Femur (tissue), 1 donor: ENCODE measurements at places on chromosomes 13 and 19.

GRCh38 chr19:29675650-29676186 is 10.5 kb downstream of the PLEKHF1 start:
- no peak for DNase-seq

- no peak for DNase-seq
Measured at GRCh38 chr13:79434556-79434955, 28.5 kb upstream of the RBM26 start.

GRCh38 chr19:18098891-18099622 is 1.5 kb downstream of the MAST3 start:
- DNase-seq: no peak

GRCh38 chr13:50131920-50132903 is 117.0 kb downstream of the KCNRG start:
- DNase-seq: no peak

DNA sequence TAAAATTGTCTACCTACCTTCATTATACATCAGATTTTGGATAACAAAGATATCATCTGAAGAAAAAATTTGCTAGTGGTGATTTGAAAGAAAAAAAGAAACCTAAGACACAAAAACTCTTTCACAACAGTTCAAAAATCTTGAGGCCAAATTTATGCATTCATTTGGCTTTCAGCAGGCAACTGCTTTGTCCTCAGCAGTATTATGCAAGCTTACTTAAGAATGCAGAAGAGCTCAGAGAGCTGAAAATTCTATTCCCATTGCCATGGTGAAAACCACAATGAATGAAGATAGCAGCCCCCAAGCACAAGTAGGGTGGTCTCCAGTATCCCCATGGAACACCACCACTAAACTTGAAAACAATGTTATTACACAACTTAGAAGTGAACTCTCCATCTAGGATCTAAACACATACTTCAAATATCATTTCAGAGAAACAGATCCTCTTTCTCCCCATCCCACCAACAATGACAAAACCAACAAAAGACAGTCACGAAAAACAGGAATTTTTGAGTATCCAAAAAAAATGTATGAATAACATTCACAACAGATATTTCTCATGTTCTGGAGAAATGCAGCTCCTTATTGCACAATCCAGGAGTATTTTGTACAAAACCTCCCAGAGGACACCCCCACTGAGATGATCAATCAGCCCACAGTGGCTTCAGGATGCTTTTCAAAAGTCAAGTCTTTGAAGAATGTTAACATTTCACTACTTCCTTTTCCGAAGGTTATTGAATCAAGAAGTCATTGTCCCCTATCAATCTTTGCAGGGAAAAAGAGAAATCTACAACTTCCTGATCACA is 192.7 kb downstream of the LHFPL6 start:
- no peak for DNase-seq

DNA sequence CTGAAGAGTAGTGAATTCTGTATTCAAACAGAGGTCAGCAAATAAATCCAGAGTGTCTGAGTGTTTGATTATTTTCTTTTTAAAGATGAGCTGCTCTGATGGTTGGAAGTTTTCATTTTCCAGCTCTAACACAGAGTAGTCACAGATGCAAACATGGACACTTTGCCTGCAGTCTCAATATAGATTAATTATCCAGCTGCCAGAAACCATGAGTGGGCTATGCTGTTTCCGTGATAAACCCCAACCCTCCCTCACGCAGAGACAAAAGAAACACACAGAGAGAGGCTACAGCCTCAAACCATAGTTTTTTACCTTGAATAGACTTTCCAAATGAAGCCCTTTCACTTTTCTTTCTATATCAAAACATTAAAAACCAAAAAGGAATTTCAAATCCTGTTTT is 884.7 kb downstream of the DIAPH3 start:
- no peak for DNase-seq

- no peak for DNase-seq
Measured at GRCh38 chr19:10866495-10866894, 4.9 kb upstream of the CARM1 start.

DNA sequence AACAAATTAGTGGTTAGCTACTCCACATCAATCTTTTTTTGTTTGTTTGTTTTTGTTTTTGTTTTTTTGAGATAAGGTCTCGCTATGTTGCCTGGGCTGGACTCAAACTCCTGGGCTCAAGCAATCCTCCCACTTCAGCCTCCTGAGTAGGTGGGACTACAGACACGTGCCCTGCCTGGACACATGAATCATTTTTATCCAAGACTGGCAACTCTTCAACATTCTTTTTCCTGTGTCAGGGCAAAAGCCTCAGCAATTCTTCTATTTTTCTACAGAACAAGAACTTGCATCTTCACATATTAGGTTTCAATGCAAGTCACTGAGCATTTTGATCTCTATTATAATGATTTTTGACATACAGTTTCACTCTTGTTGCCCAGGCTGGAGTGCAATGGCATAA is 76.8 kb upstream of the LRCH1 start:
- no peak for DNase-seq

DNA sequence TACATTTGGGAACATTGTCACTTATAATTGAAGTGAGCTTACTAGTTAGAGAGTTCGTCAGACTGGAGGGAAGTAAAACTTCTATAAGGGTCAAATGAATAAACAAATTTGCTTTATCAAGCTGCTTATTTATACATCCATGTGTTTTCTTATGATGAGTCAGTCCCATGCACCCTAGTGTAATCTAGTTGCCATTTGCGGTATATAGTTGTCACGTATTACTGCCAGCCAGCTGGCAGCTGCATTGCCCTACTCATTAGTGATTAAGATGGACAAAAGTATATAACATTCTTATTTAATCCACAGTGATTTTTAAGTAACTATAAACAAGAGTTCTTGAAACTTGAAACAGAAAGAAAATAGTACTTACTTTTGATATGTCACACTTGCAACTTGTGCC is 182.4 kb downstream of the GPC6 start:
- no peak for DNase-seq

GRCh38 chr19:31668921-31669320 is 319.7 kb upstream of the TSHZ3 start:
- DNase-seq: no peak

DNA sequence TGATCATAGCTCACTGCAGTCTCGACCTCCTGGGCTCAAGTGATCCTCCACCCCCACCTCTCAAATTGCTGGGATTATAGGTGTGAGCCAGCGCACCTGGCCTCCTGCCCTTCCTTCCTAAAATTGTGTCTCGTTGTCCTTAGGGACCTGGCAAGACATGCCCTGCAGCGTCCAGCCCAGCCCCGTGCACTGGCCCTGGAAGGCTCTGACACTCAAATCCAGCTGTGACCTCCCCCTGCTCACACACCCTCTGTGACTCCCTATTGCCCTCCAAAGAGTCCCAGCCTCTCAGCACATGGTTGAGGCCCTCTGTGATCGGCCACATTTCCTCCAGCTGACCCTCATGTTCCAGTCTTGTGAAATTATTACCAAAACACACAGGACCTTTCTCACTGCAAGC is 4.9 kb downstream of the MPV17L2 start:
- no peak for DNase-seq

DNA sequence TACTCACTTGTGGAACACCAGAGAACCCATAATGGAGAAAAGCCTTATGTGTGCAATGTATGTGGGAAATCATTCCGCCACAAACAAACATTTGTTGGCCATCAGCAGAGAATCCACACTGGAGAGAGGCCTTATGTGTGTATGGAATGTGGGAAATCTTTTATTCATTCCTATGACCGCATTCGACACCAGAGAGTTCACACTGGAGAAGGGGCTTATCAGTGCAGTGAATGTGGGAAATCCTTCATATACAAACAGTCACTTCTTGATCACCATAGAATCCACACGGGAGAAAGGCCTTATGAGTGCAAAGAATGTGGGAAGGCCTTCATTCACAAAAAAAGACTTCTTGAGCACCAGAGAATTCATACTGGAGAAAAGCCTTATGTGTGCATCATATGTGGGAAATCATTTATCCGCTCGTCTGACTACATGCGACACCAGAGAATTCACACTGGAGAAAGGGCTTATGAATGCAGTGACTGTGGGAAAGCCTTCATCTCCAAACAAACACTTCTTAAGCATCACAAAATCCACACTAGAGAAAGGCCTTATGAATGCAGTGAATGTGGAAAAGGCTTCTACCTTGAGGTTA is 10.9 kb downstream of the ZNF549 start:
- DNase-seq: no peak

DNA sequence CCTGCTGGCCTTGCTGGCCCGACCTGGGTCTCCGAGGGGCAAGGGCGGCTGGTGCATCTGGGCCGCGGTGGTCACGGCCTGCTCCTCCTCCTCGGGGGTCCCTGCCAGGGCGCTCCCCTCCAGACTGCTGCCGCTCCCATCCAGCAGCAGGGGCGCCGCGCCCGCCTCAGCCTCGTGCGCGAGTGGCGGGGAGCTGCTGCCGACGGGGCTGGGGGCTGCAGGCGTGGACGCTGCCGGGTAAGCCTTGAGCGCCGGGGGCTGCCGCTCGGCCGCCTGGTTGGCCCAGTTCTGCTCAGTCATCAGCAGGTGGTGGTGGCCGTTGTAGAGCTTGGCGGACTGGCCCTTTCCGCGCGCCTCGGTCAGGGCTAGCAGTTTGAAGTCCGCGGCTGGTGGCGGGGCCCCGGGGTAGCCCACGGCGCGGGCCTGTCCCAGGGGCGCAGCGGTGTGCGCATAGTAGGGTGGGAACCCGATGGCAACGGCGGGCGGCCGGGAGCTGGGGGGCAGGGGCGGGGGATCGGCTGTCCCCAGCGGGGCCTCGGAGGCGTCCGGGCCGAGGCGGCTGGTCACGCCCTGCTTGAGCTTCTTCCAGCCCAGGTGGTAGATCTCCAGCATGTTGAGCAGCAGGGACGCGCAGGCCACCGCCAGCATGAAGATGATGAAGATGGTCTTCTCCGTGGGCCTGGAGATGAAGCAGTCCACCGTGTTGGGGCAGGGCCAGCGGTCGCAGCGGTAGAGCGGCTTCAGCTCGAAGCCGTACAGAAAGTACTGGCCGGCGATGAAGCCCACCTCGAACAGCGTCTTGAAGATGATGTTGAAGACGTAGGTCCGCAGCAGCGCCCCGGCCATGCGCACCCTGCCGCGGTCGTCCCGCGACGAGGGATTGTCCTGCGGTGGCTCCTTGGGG is 18.6 kb downstream of the GJA3 start:
- DNase-seq: no peak

DNA sequence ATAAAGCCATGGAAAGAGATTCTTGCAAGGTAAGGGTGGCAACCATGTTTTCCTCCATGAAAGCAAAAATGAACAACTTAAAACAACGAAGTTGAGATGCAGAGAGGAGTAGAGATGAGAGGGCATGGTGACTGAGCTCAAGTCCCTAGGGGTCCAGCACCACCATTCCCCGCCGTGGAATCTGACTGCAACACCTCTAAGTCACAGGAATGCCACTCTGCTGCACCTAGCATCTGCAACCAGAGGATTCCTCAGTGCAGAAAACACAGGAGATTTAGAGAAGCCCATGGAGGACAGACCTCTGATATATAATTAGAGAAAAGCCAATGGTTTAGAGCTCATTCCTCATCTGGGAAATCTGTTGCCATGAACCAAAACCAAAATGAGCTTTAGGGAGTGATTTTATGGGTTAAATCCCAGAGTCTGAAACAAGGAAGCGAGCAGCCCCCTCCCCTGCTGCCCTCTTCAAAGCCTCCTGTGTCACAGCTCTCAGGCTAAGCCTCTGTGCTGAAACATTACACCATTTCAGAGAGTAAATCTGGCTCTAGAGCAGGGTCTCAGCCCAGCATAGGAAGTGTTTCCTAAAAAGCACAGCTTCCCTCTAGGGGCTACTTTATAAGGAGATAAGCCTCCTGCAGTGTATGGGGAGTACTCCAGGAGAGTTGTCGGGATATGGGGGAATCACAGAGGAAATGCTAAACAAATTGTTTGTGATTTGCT is 1043.6 kb downstream of the UQCRFS1 start:
- no peak for DNase-seq
